Stimulated activated CD8-positive, alpha-beta memory T cell treated with anti-CD3 and anti-CD28 coated beads, Interleukin-4, amount 100 ng/mL, for 1 hour (primary cell): ENCODE measurements at places on chromosomes 6 and 20.

DNA sequence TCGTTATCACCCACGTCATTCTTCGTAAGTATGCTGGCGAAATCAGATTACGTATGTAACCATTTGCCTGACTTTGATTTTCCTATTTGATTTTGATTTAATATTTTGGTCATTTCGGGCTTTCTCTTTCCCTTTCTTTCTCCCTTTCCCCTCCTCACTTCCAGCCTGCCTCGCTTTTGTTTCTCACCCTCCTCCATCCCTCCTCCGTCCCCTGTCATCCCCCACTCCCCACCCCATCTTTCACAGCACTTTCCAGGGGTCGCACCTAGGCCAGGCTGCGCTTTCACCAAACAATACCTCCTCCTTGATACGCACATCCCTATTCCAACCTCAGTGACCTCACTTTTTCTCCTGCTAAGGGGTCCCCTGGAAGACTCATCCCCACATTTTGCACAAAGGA, 194.6 kb upstream of the SNX9 start:
- no peak for DNase-seq

- DNase-seq, result no peak
Observed at GRCh38 chr6:30754631-30755030, 10.3 kb upstream of the IER3 start.

DNA sequence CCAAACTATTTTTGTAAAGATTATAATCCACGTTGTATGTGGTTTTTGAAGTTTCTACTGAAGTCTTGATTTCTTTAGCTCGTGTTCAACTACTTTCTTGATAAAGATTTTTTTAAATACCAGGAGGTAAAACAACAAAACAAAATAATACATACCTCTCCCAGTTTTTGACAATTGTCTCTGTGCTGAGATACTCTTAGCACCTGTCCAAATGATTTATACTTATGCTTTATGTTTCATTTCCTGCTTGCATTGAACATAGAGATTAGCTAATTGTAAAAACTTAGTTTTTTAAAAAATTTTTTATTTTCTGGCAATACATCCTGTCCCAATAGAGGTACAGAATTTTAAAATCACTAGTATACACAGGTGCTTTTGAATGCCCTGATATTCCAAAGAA, 506.9 kb upstream of the ADGRB3 start:
- no peak for DNase-seq

DNA sequence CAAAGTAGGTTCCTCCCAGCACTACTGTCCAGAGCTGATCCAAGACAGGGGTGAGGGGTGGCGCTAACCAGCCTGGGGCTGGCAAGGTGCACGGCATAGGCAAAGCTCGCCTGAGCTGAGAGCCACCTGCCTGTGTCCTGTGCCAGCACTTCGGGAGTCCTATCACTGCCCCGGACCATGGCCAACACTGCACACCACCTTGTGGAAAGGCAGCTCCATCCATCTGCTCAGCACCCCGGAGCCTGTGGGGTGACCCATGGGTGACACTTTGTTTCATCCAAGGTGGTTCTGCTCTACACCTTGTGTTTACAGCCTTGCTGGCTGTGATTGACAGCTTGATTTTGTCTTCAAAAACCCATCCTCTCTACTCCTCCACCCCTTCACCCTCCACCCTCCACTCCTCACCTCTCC, 32.9 kb upstream of the GATA5 start:
- DNase-seq, result no peak

GRCh38 chr6:20696676-20697075, 162.4 kb downstream of the CDKAL1 start:
- no peak for DNase-seq

- no peak for DNase-seq
Observed at GRCh38 chr6:44068607-44069296, 58.5 kb downstream of the MRPL14 start.

GRCh38 chr6:41088451-41088850, 15.7 kb downstream of the NFYA start:
- no peak for DNase-seq
